Sciatic nerve (tissue), 2 donors: ENCODE measurements at places on chromosomes 13 and 19. TPM values are rescaled to one million over a fixed set of nuclear protein-coding genes. Genes with fewer than 3 reads are reported as not detected.

The TNFRSF19 gene
- 25.9 TPM for total RNA-seq

DNA sequence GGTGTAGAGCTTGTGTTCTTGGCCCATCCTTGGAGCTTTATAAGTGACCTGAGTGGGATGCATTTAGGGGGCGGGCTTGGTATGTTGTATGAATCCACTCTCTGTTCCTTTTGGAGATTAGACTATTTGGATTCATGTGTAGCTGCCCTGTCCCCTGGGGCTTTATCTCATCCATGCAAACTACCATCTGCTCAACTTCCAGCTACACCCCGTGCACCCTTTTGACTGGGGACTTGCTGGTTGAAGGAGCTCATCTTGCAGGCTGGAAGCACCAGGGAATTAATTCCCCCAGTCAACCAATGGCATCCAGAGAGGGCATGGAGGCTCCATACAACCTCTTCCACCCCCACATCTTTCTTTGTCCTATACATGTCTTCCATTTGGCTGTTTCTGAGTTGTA lies 6.1 kb downstream of the CLEC4M start:
- no peak for DNase-seq

- DNase-seq = no peak
These were observed 179.3 kb upstream of the PCDH17 start for GRCh38 chr13:57452228-57452627.

DNA sequence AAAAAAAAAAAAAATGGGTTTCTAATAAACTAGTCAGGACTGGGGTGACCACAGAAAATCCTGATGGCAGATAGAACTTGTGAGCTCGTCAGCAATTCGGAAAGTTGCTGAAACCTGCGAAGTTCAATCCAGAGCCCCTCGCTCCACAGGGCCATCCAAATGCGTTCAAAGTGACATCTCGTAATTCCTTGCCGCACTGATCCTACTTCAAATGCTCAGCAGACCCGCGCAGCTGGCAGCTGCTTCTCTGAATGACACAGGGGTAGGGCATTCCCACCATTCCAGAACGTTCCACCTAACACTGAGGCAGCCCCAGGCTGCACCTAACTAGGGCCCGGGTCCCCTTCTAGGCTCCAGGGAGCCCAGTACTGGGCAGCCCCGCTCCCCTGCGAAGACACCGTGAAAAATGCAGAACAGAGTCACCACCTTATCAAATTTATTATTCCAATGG lies 4.8 kb upstream of the DAPK3 start:
- no peak for DNase-seq

DNA sequence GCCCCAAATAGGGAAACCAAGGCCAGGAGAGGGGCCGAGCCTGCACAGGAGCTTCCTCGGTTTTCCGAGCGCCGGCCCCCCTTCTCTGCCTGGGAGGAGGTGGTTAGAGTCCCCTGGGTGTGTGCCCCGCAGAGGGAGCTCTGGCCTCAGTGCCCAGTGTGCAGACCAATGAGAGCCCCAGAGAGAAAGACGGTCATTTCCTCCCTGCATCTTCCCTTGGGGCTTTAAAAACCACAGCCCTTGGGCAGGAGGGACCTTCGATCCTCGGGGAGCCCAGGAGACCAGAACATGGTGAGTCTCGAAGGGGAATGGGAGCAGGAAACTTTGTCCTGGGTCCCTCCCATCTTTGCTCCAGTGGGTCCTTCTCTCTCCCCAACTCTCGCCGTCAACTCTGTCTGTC lies at the start of gene C5AR1:
Gene C5AR1 (plus strand): TSS at position 254 of the 400 bp plus-strand sequence. CDS start 35 bp downstream, at position 289.
- DNase-seq = peak; percentile 70

GRCh38 chr13:50124536-50125303 lies 109.5 kb downstream of the KCNRG start:
- no peak for DNase-seq

GRCh38 chr13:75985132-75985531 lies 349.0 kb downstream of the LMO7 start:
- no peak for DNase-seq

- DNase-seq = no peak
These were observed 106.5 kb upstream of the RFC3 start for GRCh38 chr13:33711436-33711835.

DNA sequence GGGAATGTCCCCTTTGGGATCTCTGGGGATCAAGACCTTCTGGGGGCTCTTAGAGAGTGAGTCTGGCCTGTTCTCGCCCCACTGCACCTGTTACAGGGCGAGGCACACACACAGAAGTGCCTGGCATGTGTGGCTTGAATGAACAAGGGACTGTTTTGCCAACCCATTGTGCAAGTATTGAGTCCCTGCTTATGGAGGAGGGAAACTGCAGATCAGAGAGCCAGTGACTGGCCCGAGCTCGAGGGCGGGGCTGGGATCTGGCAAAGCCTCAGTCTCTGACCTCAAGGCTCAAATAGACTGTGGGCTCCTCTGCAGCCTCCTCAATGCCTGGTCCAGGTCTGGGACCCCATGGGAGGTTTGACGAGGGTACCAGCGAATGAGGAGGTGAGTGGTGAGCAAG lies 5.5 kb downstream of the RAVER1 start:
- DNase-seq = no peak
